M059J (cell line): ENCODE measurements at places on chromosomes 2 and 18. TPM values are rescaled to one million over a fixed set of nuclear protein-coding genes. Genes with fewer than 3 reads are reported as not detected.

HOXD10 gene
- 9.3 and 15.0 TPM in 2 replicates for total RNA-seq

FABP1 gene
- total RNA-seq: not detected in 2 replicates

SYT4 gene
- 0.15 and 0.67 TPM in 2 replicates for total RNA-seq

PPP1CB gene
- total RNA-seq: 113 and 163 TPM in 2 replicates

TTC27 gene
- total RNA-seq: 13.8 and 17.0 TPM in 2 replicates

GRCh38 chr2:177245010-177245422 lies 19.5 kb downstream of the NFE2L2 start:
- DNase-seq: peak; percentile 95

GRCh38 chr2:24969784-24970183 lies 2.0 kb downstream of the DNAJC27 start:
- DNase-seq: no peak

GRCh38 chr2:101307950-101308431 lies 510 bp downstream of the RNF149 start:
- DNase-seq: no peak

DNA sequence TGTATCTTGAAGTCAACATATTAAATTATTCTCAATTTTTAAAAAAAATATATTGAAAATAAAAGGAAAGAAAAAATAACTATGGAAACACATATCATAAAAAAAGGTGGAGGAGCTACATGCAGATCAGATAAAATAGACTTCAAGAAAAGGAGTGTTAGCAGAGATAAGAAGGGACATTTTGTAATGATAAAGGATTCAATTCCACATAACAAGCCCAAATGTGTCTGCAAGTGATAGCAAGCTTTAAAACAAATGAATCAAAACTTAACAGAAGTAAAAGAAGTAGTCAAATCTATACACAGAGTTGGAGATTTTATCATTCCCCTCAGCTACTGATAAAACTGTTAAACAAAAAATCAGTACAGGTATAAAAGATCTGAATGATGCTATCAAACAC lies 74.9 kb downstream of the TTC32 start:
- no peak for DNase-seq

DNA sequence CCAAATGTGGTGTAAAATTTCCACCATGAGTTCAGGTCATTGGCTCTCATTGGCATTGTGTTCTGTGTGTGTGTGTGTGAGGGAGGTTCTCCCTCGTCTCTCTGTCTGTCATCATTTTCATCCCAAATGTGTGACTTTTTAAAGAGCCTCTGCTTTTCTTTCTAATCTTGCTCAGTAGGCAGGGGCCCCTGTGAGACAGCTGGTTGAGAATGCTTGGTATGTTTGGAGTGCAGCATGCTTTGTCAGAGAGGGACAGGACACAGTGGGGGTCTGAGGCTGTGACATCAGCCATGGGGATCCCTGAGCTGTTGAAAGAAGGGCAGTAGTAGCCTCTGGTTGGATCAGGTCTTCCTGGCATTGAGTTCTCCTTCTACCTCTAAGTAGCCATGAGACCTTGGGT lies 10.6 kb downstream of the PTPRM start:
- peak; percentile 56 for DNase-seq

- peak; percentile 14 for DNase-seq
Observed at GRCh38 chr2:157572725-157573124, 55.9 kb downstream of the ACVR1C start.

DNA sequence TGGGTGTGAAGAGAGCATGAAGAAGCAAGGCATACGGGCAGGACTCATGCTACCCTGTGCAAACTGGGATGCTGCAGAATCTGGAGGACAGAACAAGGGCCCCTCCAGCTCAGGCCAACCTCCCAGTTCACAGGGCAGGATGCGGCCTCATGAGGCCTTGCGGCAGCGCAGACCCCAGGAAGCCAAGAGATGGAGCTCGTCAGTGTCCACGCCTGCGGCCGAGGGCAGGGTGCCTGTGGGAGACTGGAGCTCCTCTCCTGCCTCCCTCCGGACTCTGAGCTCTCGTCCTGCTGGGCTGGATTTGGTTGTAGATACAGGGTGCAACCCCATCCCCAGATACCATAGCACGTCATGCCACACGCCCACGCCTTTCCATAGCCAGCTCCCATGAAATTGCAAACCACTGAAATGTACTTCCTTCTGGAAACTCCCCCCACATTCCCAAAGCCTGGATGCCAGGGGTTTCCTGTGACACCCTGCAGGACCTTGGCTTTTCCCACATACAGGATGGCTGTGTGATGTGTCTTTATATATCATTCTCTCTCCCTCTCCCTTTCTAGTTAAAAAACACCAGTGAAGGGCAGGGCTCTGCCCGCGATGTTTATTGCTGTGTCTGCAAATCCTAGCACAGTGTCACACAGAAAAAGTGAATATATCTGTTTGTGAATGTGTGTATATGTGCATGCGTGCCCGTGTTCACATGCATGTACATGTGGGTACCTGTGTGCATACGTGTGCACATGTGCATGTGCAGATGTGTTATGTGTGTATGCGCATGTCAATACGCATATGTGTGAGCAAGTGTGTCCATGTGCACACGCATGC lies 12.3 kb upstream of the SNTG2 start:
- DNase-seq: no peak

DNA sequence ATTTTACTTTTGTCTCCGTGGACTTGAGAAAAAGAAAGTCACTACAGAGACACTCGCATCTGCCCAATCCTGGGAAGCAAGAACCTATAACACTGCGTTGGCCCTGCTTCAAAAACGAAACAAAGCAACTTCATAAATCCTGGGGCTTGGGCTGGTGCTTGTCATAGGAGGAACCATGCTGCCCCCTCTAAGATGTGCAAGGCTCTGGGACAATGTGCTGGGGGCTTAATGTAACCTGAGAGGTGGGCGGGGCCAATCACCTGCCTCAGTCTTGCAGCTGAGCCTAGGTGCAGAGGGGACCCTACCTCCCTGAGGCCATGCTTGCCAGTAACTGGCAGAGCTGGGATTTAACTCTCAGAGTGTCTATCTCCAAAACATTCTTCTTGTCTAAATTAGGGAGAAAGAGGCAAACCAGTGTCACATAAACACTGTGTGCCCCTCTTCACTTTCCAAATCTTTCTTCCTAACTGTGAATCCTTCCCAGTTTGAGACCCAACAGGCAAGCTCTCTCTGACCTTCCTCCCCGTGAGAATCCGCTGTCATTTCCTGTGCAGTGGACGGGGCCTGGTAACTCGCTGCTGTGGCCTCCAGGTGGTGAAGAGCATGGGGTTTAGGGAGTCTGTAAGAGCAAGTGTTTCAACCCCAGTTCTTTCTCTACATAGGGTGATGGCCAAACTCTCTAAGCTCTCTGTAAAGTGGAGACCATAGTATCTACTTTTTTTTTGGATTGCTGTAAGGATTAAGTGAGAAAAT lies 115.1 kb downstream of the ACKR3 start:
- DNase-seq: no peak

DNA sequence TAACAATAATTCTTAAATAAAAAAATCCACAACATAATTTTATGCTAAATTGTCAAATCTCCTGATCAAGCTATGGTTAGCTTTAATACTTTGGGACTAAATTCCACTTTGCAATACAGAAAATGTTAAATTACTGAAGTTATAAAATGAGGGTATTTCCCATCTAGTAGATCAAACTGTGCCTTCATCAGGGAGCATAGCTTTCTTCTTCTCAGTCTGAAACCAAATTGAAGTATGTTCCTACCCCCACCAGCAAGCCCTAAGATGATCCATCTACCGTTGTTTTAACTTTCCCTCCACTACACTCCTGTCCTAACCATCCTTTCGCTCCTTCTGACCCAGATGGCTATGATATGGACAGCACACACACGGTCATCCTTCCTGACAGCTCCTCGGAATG lies 24.4 kb upstream of the STK17B start:
- DNase-seq: no peak

DNA sequence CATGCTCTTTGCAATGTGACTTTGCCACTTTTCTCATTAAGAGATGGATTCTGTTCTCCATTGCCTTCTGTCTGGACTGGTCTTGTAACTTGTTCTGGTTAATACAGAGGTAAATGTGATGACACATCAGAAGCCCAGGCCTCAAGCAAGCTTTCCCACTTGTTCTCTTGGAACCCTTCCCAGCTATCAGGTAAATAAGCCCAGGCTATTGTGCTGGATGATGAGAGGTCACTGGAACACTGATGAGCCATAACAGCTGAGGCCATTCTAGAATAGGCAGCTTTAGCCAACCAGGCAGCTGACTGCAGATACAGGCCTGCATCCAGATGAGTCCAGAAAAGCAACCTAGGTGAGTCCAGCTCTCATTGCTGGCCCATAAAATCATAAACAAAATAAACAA lies 1007.0 kb upstream of the ACVR2A start:
- DNase-seq: peak; percentile 20

GRCh38 chr18:36558234-36558633 lies 260.7 kb downstream of the FHOD3 start:
- no peak for DNase-seq

GRCh38 chr2:234458466-234458865 lies 38.4 kb downstream of the ARL4C start:
- no peak for DNase-seq
